ENCODE measurements at places on chromosomes 12 and 14. TPM values are rescaled to one million over a fixed set of nuclear protein-coding genes. Genes with fewer than 3 reads are reported as not detected.

The GPR84 gene
- total RNA-seq, result not detected

The PEX5 gene
- total RNA-seq, result 23.8 TPM

The MLH3 gene
- total RNA-seq, result 12.6 TPM

The RND1 gene
- 4.1 TPM for total RNA-seq

The COX8C gene
- total RNA-seq, result not detected

The EXD2 gene
- total RNA-seq, result 19.9 TPM

The RHOJ gene
- 20.3 TPM for total RNA-seq
